Pericardium fibroblast (primary cell): ENCODE measurements at places on chromosomes 11 and 22. TPM values are rescaled to one million over a fixed set of nuclear protein-coding genes. Genes with fewer than 3 reads are reported as not detected.

GPR83 gene
- total RNA-seq: not detected in 2 replicates

CCDC116 gene
- not detected in 2 replicates for total RNA-seq

MPEG1 gene
- not detected in 2 replicates for total RNA-seq

ANGPTL5 gene
- total RNA-seq: not detected in 2 replicates

OR5T1 gene
- total RNA-seq: not detected in 2 replicates
